ENCODE measurements at places on chromosomes 7 and 10.

DNA sequence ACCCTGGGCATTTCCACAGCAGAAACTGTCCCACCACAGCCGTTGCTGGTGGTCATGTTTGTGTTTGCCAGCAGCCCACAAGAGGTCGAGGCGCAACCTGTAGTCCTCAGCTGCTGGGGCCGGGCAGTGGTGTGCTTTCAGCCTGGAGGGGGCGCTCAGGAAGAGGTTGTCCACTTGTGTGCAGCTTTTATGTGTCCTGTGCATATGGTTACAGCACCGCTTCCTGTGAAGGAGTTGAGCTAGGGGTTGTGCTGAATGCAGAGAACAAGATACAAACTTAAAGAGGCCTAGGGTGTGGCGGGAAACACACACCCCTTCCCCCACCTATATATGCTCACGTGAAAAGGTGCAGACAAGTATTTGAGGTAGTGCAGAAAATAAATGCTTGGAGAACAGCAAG lies 29.5 kb upstream of the PFKFB3 start:
- DNase-seq: peak; percentile 47

- no peak for DNase-seq
Measured at GRCh38 chr7:99693427-99694200, 13.8 kb upstream of the CYP3A5 start.

GRCh38 chr10:78332012-78332411 lies 298.3 kb downstream of the RPS24 start:
- DNase-seq: no peak

GRCh38 chr7:128025819-128026218 lies 5.4 kb downstream of the LRRC4 start:
- no peak for DNase-seq

DNA sequence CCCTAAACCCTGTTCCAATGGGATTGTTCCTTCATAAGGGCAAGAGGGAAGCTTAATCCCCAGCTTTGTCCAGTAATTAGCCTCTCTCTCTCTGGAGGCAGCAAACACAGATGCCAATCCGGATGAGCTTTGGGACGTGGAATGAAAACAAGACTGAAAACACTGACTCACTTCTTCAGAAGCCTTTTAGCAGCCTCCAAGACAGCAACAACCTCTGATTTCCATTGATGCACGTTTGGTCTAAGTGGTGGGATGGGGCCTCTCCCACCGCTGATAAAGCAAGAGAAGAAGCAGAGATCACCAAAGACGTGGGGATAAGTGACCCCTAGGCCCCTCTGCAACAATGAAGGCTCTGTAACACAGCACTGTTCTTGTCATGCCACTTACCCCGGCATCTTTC lies 5.8 kb upstream of the GFRA1 start:
- DNase-seq: no peak

GRCh38 chr10:34081948-34082347 lies 733.1 kb downstream of the PARD3 start:
- no peak for DNase-seq

- DNase-seq: no peak
Measured at GRCh38 chr7:70638158-70639107, 493.5 kb upstream of the GALNT17 start.

- DNase-seq: no peak
Measured at GRCh38 chr7:115059321-115059720, 137.4 kb downstream of the MDFIC start.

GRCh38 chr10:117413928-117414618 lies 38.8 kb upstream of the PDZD8 start:
- no peak for DNase-seq

DNA sequence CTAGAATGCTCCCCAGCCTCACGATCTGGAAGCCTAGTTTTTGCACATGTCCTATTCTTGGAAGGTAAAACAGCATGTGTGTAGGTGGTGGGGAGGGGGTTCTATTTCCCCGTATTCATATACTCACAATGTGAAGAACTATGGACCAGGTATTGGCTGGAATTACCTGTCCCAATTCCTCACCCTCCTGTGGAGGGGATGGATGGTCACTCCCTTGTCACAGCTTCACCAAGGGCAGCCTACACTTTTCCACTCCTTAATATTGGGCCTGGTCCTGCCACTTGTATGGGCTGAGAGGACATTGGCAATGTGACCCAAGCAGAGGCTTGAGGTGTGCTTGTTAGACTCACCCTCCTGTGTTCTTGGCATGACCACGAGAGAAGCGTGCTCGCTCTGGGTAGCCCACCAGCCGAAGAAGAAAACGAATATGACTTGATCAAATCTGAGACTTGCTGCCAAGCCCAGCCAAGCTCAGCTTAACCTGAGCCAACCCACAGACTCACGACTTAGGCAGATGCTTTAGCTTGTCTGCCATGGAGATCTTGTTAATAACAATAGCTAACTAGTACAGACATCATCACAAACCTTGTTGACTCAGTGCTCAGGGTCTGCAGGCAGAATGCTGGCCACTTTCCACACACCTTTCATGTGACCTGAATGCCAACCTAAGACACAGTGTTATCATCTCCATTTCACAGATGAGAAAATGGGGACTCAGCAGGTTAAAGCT lies 17.2 kb downstream of the ZNF488 start:
- no peak for DNase-seq

DNA sequence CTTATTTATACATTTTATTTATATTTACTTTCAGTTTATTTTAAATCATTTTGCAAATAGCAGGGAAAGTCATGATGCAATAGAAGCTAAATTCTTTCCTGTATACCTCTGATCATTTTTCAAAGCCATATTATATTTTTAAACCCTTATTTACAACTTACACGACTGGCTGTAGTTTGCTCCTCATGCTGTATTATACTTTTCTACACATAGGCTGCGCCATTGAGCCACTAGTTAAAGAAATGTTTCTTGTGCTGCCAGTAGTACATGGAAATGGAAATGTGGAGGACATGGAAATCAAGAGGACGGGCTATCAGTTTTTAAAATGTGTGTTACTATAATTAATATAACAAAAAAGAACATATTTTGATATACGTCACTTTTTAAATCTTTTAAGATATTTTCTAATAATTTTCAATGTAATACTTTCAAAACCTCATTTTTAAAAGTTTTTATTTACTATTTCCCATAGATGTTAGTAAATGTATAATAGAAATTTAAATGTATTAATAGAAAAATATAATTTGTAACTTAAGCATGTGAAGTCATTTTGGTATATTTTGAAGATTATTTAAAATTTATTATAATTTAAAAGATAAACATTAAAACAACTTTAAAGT lies 118.5 kb downstream of the VTI1A start:
- no peak for DNase-seq

- no peak for DNase-seq
Measured at GRCh38 chr10:30384701-30385201, 35.7 kb upstream of the MTPAP start.

DNA sequence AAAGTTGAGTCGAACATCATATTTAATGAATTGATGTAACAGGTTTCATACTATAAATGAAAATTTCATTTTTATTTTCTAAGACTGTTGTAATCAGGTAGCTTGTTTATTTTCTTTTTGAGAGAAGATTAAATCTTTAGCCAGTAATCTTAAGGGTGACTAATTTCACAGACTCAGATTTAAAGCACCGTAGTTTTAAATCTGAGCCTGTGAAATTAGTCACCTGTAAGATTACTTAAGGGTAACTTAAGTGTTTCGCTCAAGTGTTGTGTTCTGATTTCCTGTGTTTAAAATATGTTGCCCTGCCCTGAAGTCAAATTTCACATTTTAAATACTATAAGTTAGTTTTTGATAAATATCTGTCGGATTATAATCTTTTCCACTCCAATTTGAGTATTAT lies 35.8 kb upstream of the TMEM236 start:
- DNase-seq: no peak

GRCh38 chr10:131751827-131752775 lies 148.7 kb upstream of the PPP2R2D start:
- DNase-seq: no peak

DNA sequence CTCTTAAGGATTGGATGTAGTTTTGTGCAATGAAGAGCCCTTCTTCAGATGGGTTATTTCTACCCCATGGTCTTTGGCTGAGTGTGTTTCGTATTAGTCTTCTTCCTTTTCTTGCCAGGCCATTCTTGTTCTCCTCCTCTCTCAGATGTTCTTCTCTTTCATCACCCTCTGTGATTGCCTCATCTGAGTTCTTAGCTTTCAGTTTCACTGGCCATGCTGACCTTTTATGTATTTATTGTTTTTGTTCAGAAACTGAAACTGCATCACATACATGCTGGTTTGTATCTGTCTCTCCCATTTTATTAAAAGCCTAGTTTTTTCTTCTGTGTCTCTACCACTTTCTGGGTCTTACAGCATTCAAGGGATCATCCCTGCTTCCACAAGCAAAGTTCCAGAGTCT lies 21.7 kb upstream of the PCGF5 start:
- DNase-seq: no peak

DNA sequence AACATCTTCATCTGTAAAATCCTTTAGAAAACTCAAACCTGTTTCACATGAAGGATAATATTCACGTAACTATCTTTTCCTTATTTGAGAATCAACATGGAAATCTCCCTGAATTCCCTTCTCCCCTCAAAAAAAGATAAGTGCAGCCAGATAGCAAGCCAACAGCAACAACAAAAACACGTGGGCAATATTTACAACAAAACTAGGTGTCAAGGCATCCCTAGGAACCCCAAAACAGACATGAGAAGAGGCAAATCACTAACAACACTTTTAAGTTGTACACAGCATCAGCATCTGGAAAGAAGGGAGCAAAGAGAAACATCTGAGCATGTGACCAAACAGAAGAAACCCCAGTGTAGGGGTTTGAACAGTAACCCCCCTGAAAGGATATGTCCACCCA lies 12.2 kb downstream of the ARHGAP21 start:
- DNase-seq: no peak

DNA sequence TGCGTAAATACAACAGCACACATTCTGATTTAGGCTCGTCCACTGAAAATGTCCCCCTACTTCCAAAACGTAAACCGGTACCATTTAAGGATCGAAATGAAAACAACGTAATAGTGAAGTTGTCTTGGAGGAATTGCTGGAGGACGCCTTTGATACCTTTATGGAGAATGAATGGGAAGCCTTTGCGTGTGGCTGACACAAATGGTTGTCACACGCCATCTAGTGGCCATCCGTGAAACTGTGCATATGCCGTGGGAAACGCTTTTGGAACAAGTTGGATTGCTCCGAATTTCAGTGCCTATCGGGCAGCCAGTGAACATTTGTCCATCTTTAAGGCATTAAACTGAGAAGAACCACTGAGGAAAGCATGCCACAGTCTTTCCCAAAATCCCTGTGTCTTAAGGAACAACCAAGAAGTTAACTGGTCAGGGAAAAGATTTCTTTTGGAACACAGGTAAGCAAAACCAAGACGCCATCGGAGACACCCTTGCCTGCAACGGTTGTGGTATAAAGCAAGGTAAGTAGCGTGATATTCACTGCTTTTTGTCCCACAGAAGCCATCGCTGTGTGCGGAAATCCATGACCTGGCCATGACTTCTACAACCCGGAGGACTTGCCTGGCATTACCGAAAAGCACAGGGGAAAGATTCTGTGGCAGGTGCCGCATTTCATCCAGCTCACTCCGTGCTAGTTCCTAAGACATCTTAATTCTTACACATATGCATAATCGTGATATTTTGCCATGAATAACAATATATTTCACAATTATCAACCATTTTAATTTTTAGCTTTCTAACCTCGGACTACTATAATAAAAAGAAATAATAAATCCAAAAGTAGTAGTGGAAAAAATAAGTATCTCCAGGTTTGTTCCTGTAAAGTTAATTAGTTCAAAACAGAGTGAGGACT lies 100.6 kb downstream of the FAM204A start:
- DNase-seq: peak; percentile 41

DNA sequence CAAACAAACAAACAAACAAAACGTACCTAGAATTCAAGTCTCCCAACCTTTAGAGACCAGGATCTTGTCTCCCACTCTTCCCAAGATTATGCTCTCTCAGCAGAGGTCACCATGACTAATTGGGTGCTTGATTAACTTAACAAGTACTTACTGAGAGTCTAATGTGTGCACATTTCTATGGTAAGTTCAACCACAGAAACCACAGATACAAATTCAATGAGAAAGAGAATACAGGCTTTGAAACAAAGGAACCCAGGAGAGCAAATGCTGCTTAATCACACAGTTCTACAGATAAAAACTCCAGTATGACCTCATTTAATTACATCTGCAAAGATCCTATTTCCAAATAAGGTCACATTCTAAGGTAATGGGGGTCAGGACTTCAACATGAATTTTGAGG lies 142.8 kb downstream of the DNAJC1 start:
- DNase-seq: no peak

GRCh38 chr10:21334891-21335696 lies 190.4 kb downstream of the SKIDA1 start:
- DNase-seq: no peak

GRCh38 chr10:76523246-76523645 lies 1091.8 kb downstream of the LRMDA start:
- DNase-seq: no peak

GRCh38 chr10:125192620-125193019 lies 32.3 kb upstream of the CTBP2 start:
- no peak for DNase-seq

All from T follicular helper cell (primary cell).